ENCODE measurements at places on chromosomes 1 and 21.

GRCh38 chr1:28032281-28032680 lies 56.1 kb downstream of the EYA3 start:
- DNase-seq = no peak
- peaks cover 2% of the 10 kb centered on the region for H3K4me1 ChIP-seq

- no peak for DNase-seq
- H3K27me3 ChIP-seq = no peaks in the 10 kb centered on the region
- no peaks in the 10 kb centered on the region for H3K36me3 ChIP-seq
- no peak overlapping the region for H3K27ac ChIP-seq
Measured at GRCh38 chr21:38291874-38292273, 35.1 kb downstream of the KCNJ15 start.

DNA sequence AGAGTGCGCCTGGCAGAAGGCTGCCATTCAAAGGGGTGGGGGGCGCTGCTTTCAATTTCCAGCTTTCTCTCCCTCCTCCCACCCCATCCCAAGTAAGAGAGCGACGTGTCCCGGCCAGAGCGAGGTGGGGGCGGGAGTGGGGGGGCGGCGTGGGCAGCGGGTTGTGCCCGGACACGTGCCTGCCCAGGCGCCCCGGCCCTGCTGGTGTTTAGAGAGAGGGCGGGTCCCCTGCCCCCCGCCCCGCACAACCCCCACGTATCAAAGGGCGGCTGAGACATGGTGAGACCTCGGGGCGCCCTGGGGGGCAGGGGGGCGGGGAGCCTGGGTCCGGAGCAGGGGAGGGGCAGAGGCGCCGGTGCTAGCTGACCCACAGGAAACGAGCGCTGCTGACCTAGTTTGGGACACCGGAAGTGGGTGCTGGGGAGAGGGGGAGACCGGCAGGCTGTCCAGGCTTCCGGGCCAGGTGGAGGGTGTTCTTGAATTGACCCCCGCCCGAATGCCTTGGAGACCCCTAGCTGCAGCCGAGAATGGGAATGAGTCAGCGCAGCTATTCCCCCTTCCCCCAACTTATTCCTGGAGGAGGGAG lies 1.3 kb downstream of the ZBTB7B start:
- peak overlapping the region; percentile 99 for H3K4me3 ChIP-seq
- peak overlapping the region; percentile 88 for H3K27ac ChIP-seq
- DNase-seq = no peak

GRCh38 chr1:234777856-234778220 lies 167.9 kb upstream of the IRF2BP2 start:
- H3K36me3 ChIP-seq = peaks cover 2% of the 10 kb centered on the region
- H3K27me3 ChIP-seq = no peaks in the 10 kb centered on the region
- H3K4me1 ChIP-seq = peaks cover 2% of the 10 kb centered on the region
- H3K4me3 ChIP-seq = no peak overlapping the region
- no peak for DNase-seq

DNA sequence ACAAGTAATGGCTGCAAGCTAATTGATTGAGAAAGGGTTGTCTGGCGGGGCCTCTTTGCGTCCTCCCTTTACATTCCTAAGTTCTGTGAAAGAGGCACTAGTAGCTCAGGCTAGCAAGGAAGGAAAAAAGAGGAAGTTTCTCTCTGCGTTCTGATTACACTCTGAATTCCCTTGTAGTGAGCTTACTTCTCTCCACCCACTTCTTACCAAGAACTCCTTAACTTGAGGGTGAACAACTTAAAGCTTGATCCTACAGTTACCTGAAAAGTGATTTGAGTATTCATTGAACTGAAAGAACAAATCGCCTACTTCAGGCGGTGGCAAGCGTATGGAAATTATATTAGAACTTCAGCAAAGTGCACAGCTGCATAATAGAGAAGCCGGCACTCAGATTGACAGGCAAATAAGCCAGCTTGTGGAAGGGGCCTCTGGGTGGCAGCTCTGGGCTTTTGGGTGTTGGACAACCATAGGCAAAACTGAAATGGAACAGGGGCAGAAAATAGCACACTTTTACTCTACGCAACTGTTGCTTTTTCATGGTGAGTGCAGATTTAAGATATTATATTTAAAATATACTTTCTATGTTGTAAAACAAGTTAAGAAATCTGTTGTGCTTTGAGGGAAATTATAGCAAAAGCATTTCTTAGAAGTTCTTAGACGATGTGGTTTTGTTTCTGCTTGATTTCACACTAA lies 464.5 kb downstream of the USP25 start:
- peaks cover 4% of the 10 kb centered on the region for H3K4me1 ChIP-seq
- H3K27ac ChIP-seq = no peak overlapping the region
- H3K27me3 ChIP-seq = peaks cover 1% of the 10 kb centered on the region
- DNase-seq = no peak
- H3K4me3 ChIP-seq = peak overlapping the region; percentile 32

DNA sequence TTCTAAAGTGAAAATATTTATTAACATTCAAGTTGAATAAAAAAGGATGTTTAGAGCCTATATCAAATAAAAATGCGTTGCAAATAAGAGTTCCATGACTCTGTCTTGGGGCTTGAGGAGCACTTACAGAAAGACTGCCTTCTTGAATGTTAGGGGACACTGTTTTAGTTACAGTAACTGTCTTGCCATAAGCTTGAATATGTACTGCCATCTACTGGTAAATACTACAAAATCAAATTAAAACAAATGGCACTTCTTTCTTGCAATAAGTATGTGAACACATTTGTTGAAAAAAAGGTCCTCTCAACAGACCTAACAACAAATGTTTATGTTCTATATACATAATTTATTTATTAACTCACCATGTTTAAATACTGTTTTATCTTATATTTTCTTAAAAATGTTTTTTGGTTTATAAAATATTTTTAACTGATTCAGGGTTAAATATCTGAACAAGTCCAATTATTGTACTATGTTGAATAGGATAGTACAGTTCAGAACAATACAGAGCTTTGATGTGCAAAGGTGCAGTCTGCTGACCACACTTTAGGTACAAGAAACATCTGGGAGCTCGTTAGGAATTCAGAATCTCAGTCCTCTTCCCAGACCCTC lies 199.5 kb downstream of the LRRIQ3 start:
- H3K4me1 ChIP-seq = no peaks in the 10 kb centered on the region
- H3K4me3 ChIP-seq = no peak overlapping the region
- DNase-seq = no peak
- H3K36me3 ChIP-seq = no peaks in the 10 kb centered on the region

DNA sequence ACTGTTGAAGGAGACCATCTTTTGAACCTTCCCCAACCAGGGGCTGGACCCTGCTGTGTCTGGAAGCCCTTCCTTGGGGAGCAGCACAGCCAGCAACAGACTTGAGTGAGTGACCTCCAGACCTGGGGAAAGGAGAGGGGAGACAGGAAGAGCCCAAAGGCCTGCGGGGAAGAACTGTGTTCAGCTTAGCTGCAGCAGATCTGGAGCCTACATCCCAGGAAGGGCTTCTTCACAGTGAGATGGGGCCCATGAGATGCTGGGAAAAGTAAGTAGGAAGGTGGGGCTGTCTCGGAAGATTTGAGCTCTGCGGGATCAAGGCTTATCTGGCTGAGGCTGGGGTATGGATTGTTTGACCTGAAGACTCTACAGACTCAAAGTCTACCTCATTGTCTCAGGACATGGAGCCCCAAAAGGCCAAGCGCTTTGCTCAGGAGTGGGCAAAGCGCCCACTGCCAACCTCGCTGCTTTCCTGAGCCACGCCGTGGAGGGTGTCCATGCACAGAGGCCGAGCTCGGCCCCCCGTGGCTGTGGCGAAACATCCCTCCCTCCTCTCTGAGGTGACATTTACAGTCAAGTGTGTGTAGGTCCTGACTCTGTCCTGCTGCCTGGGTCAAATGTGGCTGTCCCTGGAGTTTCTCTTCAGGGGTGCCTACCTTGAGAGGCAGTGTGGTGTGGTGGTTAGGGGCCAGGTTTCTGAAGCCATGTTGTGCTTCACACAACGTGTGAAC lies 24.5 kb downstream of the SPOCD1 start:
- H3K4me1 ChIP-seq = peaks cover 10% of the 10 kb centered on the region
- H3K27me3 ChIP-seq = peaks cover 4% of the 10 kb centered on the region
- no peak overlapping the region for H3K27ac ChIP-seq
- no peak for DNase-seq
- H3K4me3 ChIP-seq = no peak overlapping the region
- no peaks in the 10 kb centered on the region for H3K36me3 ChIP-seq

DNA sequence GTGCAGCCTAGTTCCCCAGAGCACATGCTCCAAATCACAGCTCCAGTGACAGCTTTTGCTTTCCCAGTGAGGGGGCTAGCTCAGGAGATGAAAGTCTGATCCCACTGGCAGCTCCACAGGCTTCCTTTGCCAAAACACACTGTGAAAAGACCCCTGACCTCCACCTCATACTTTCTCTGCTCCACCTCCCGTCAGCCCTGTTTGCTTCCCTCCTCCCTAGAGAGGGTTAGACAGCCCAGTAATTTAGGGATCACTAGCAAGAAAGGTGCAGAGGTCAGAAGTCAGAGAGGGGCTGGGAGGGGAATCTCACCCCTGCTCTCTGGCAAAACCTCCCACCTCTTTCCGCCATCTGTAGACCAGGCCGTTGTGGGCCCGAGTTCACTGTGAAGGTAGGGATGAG lies 62.8 kb downstream of the PLXNA2 start:
- DNase-seq = no peak
- peaks cover under 1% of the 10 kb centered on the region for H3K36me3 ChIP-seq
- H3K27ac ChIP-seq = no peak overlapping the region
- H3K4me3 ChIP-seq = no peak overlapping the region
- H3K4me1 ChIP-seq = peaks cover under 1% of the 10 kb centered on the region

DNA sequence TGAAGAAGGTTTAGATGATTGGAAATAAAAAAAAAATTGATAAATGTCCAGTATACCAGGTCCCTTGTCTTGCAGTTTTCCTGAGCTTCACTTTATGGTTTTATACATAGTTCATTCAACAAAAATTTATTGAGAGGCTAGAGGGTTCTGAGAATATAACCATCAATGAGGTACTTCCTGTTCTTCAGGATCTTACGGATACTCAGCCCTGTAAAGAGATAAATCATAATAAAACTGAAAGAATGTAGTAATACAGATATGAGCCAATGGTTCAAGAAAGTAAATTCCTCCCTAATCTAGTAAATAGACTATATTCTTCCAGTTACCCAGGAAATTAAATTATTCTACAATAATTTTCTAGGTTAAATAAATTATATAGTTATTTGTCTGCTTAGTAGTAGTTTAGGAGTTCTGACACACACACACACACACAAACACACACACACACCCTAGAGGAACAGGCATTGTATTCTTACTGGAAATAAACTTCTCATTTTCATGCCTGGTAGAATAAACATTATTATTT lies 70.4 kb upstream of the HMCN1 start:
- DNase-seq = no peak
- no peak overlapping the region for H3K4me3 ChIP-seq
- H3K27me3 ChIP-seq = no peaks in the 10 kb centered on the region
- H3K36me3 ChIP-seq = peaks cover 2% of the 10 kb centered on the region
- peaks cover 11% of the 10 kb centered on the region for H3K4me1 ChIP-seq
- no peak overlapping the region for H3K27ac ChIP-seq

GRCh38 chr1:115283249-115283648 lies 54.8 kb downstream of the NGF start:
- no peak for DNase-seq
- no peaks in the 10 kb centered on the region for H3K4me1 ChIP-seq
- no peak overlapping the region for H3K4me3 ChIP-seq
- H3K27ac ChIP-seq = no peak overlapping the region

DNA sequence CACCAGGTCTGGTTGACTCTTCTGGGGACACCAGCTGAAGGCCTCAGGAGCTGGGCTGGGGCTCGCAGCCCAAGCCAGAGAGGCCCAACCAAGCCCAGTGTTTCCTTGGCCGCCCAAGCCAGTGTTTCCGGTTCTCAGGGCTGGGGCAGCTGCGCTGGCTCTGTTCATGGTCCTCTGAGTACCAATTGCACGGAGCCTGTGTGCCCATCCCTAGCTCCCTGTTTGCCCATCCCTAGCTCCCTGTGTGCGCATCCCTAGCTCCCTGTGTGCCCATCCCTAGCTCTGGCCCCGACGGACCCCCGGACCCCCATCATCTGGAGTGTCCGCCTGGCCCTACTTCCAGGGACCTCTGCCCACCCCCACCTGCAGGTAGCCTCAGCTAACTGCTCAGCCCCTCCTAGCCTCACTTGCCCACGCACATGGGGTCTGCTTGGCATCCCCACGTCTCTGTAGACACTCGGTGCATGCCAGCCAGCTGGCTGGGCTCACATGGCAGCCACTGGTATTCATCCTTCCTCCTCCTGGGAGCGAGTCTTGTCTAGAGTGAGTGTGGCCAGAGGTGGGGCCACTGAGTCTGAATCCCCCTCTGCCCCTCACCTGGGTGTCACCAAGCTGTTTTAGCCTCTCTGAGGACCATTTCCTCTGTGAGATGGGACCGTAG lies 64.0 kb downstream of the WNT9A start:
- H3K27me3 ChIP-seq = no peaks in the 10 kb centered on the region
- no peaks in the 10 kb centered on the region for H3K36me3 ChIP-seq
- peaks cover 6% of the 10 kb centered on the region for H3K4me1 ChIP-seq
- DNase-seq = no peak

DNA sequence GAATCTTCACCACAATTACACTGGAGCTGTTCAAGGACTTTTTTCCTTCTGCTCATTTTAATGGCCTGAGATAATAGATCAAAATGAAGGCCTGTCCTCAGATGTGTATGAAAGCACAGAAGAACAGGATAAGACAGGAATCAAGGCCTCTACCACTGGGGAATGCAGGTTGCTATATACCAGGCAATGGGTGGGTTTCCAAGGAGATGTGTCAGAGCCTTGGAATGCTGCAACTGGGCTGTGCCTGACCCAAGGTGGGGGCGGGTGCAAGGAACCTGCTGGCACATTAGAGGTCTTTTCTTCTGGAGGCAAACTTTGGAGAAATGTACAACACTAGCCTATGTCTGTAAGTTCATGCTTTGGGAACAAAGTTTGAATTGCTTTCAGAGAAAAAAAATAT lies 21.7 kb upstream of the LAMC2 start:
- no peak overlapping the region for H3K27ac ChIP-seq
- no peaks in the 10 kb centered on the region for H3K4me1 ChIP-seq
- no peak for DNase-seq
- H3K4me3 ChIP-seq = no peak overlapping the region
- H3K27me3 ChIP-seq = peaks cover 4% of the 10 kb centered on the region

GRCh38 chr1:234848972-234849649 lies 239.1 kb upstream of the IRF2BP2 start:
- DNase-seq = no peak
- no peaks in the 10 kb centered on the region for H3K27me3 ChIP-seq
- H3K27ac ChIP-seq = peak overlapping the region; percentile 51

- no peaks in the 10 kb centered on the region for H3K36me3 ChIP-seq
- DNase-seq = no peak
- no peaks in the 10 kb centered on the region for H3K4me1 ChIP-seq
- H3K27ac ChIP-seq = no peak overlapping the region
- no peak overlapping the region for H3K4me3 ChIP-seq
- peaks cover 16% of the 10 kb centered on the region for H3K27me3 ChIP-seq
Measured at GRCh38 chr1:201391651-201392511, 7.2 kb downstream of the LAD1 start.

- no peaks in the 10 kb centered on the region for H3K27me3 ChIP-seq
- no peak for DNase-seq
- H3K36me3 ChIP-seq = no peaks in the 10 kb centered on the region
- peaks cover 43% of the 10 kb centered on the region for H3K4me1 ChIP-seq
Measured at GRCh38 chr1:41800311-41800829, 118.4 kb downstream of the HIVEP3 start.

Measured in memory B cell (primary cell).